ENCODE measurements at places on chromosomes 16 and 17.

- DNase-seq: peak; percentile 49
Observed at GRCh38 chr17:50198026-50198669, 3.3 kb downstream of the COL1A1 start.

DNA sequence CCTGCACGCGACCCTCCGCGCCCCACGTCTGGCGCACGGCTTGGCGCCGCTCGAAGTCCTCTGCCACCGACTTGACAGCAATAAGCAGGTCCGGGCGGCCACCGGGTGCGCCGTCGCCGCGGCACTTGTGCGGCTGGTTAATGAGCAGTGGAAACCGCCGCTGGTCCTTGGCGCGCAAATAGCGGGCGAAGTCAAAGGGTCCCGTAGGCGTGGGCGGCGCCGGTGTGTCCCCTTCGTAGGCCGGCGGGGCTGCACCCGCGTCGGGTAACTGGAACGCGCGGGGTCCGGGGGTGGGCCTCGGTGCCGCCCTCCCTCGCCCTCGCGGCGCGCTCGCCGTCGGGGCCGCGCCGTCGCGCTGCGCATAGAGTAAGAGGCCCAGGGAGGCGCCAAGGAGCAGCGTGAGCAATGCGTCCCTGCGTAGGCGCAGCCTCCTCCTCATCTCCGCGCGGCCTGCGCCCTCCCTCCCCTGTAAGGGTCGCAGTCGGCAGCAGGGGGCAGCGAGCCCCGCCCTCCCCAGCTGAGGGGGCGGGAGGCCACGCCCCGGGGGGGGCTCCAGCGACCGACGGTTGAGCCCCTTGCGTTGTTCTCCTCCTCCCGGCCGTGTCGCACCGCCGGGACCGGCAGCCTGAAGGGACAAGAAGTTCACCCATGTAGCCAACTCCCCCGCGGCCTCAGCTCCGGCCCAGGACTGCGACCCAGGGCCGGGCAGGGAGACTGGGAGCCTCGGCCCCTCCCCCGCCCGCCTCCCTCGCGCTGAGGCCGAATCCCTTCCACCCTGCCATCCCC is 558 bp downstream of the B3GNT9 start:
- DNase-seq: no peak

GRCh38 chr17:31631766-31632165 is 227.3 kb downstream of the COPRS start:
- DNase-seq: no peak

- no peak for DNase-seq
Observed at GRCh38 chr16:87461466-87461991, 31.3 kb downstream of the ZCCHC14 start.

- no peak for DNase-seq
Observed at GRCh38 chr17:42053731-42054500, 3.5 kb upstream of the C17orf113 start.

- DNase-seq: no peak
Observed at GRCh38 chr17:53150101-53150698, 672.5 kb upstream of the KIF2B start.

GRCh38 chr16:22634954-22635353 is 124.3 kb downstream of the NPIPB5 start:
- no peak for DNase-seq

- no peak for DNase-seq
Observed at GRCh38 chr16:11479916-11480315, 106.8 kb downstream of the LITAF start.

GRCh38 chr17:77881545-77881944 is 77.0 kb upstream of the TNRC6C start:
- DNase-seq: peak; percentile 25

GRCh38 chr16:69798466-69798865 is 36.3 kb downstream of the WWP2 start:
- DNase-seq: no peak

GRCh38 chr16:70610273-70611223 is 35.8 kb upstream of the IL34 start:
- no peak for DNase-seq

DNA sequence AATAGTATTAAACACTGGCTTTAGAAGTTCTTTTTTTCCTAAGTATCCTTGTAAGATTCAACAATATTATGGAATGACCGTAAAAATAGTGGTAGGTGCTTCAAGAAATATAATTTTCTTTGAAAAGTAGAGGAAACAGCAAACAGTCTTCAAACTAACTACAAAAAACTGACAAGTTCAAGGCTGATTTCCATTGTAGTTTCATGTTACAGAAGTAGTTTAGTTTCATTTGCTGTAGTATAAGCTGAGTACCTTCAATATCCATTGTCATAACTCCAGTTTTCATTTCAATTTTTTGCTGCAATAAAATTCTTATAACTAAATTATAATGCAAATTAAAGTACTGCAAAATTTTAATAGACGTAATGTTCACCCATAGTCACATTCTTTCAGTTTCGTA is 19.3 kb downstream of the PHKB start:
- DNase-seq: no peak

DNA sequence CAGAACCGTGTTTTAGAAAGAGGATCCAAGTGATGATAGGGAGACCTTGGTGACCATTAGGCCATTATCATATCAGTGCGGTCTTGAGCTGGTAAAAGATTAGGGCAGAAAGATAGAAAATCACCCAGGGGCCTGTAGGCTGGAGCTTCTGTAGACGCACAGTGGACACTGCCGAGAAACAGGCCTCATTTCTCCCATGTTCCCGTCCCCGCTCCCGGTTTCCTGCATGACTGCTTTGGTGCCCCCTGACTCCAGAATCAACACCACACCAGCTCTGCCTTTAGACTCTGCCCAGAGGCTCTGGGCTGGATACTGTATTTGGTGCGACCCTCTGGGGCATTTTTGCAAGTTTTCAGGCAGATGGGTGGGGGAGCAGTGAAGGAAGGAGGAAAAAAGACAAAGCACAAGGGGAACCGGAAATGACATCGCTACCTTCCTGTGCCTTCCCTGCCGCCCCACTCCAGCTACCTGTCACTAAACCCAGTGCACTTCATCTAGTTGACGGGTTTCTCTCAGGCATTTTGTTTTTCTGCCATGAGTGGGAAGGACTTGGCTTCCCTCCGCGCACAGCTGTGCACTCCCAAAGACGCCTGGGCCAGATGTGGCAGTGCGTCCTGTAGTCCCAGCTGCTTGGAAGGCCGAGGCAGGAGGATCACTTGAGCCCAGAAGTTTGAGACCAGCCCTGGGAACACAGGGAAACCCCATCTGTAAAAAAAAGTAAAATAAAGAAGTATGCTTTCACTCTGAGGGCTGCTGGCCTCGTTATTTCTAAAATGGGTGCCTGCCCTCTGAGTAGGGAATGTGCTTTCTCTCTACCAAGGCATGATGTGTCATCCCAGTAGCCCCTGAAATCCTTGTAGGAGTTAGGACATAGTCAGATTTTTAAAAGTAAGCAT is 214.1 kb downstream of the RPTOR start:
- DNase-seq: no peak

GRCh38 chr17:49162866-49163265 is 30.3 kb downstream of the B4GALNT2 start:
- no peak for DNase-seq

- DNase-seq: no peak
Observed at GRCh38 chr16:84503751-84504395, 586 bp downstream of the MEAK7 start.

DNA sequence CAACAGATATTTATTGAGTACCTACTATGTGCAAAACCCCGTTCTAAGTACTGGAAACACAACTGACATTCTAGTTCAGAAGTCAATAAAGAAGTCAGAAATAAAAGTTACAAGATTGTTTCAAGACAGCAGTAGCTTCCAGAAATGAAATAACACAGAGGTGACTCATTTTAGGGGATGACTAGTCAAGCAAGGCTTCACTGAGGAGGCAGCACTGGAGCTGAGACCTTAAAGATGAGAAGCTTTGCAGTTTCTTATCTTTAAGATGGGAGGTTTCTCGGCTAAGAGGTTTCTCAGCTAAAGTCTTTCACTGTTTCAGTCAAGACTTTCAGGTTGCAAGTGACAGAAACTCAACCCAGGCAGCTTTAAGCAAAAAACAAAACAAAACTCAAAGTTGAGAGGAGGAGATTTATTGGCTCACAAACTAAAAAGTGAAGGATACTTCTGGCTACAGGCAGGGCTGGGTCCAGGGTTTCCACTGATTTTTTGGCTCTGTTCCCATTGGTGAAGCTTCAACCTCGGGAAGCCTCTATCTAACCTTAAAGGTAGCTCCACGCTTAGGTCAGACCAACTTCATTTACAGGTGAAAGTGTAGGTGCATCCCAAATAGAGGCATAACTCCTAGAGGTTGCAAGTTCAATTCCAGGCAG is 7.4 kb upstream of the MMP2 start:
- no peak for DNase-seq

DNA sequence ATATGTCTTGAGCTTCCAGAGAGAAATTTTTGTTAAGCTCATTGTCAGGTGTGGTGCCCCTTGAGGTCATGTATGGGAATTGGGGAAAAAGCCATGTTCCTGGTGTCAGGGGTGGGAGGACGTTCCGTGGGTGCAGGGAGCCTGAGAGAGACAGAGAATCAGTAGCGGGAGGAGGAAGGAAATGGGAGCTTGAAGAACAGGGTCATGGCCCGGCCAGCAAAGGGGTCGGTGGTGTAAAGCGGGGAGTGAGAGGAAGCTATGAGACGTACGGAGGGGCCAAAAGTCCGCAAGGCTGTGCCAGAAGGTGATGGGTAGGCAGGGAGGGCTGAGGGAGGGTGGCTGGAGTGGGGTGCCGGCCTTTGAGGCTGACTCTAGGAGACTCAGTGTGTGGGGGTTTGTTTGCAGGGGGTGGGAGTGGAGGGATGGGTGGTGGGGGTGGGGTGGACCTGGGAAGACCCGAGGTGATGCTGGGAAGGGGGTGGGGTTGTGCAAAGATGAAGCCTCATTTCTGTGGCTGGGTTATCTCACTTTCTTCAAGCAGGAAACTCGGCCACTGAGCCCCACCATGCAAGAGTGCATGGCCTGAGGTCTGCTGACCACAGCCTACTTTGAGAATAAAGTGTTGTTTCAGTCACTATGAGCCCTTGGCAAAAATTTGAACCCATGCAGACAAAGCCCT is 63.6 kb downstream of the PLCG2 start:
- no peak for DNase-seq

DNA sequence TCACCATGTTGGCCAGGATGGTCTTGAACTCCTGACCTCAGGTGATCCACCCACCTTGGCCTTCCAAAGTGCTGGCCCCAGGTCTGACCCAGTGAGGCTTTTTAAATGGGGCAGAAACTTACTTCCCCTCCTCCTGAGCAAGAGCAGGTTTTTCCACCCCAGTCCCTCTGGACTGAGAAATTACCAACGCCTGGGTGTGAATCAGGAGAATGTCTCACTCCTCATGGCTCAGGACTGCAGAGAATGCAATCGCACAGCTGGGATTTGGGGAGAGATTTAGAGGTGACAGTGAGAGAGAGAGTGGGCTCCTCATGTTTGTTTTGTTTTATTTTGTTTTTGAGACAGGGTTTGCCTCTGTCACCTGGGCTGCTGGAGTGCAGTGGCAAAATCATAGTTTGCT is 203.6 kb downstream of the RAB11FIP4 start:
- DNase-seq: no peak

DNA sequence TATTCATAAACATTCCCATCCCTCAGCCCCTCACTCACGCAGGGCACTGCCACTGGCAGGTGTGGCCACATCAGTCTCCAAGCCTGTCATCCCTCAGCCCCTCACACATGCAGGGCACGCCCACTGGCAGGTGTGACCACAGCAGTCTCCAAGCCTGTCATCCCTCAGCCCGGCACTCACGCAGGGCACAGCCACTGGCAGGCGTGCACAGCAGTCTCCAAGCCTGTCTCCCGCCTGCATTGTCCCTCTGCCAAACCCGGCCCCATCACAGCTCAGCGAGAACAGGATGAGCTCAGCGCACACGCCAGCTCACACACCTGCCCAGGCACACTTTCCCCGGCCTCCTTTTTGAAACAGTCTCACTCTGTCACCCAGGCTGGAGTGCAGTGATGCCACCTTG is 11.4 kb upstream of the KREMEN2 start:
- no peak for DNase-seq

DNA sequence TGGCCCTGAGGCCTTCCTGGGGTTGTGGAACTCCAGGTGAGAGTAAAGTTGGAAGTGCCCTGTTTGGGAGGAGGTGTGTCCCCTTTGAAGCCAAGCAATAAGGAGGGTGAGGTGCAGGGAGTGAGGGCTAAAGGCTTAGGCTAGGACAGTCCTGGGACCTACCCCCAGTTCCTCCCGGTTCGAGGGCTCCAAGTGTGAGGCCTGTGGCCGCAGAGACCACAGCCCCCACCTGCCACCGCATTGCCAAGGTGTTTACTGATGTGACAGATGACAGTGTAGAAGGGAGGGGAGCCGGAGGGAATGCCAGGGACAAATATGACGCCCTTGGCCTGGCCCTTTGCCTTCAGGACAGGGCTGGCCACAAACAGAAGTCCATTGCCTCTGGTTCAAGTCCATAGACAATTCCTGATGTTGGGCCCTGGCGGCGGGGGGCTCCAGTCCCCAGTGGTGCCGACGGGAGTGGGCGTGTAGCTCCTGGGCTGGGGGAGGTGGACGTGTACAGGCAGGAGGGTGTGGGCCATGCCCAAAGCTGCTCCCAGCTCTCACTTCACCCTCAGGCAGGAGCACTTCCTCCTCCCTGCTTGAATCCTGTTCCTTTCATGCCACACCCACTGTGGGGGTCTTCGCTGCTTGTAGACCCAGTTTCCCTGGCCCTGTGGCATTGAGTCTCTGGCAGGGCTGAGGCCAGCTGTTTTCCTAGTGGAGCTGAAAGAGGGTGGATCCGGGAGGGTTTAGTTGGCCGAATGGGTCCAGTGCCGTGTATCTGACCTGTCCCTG is 3.2 kb downstream of the ADORA2B start:
- no peak for DNase-seq

- DNase-seq: no peak
Observed at GRCh38 chr16:2458887-2459646, 842 bp upstream of the TEDC2 start.

DNA sequence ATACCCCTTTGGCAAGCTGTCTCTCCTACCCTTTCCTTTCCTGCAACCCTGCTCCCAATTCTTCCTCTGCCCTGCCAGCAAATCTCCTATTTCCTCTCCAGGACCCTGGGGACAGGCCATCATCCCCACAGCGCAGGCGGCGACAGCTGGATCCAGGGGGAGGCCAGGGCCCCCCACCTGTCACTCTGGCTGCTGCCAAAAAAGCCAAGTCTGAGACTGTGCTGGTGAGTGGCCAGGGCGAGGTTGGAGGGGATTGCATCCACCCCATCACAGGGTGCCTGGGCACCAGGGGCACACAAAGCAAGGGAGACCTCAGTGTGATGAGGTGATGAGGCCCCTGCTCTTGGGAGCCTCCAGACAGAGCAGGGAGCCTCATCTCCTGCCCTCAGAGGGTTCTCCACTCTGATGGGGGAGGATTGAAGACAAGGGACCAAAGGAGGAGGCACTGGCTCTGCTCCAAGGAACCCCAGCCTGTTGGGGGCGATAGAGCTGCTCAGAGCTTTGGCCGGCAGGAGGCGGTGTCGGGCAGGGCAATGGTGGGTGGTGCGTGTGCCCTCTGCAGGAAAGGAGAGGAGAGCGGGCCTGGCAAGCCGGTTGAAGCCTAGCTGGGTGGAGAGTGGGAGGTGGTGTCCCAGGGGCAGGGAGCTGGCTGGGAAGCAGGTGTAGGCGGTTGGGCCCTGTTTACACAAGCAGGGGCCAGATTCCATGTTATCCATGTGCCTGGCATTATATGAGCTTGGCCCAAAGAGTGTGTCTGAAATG is 15.6 kb upstream of the PDK2 start:
- DNase-seq: no peak

Measured in stimulated activated CD4-positive, alpha-beta T cell treated with anti-CD3 and anti-CD28 coated beads, Interleukin-12 subunit alpha, Interleukin-12 subunit beta, amount 100 ng/mL, for 4 hours (primary cell).